ENCODE measurements at places on chromosomes 3 and 15.

- no peak for DNase-seq
Measured at GRCh38 chr3:126135406-126136076, 44.8 kb downstream of the ALDH1L1 start.

DNA sequence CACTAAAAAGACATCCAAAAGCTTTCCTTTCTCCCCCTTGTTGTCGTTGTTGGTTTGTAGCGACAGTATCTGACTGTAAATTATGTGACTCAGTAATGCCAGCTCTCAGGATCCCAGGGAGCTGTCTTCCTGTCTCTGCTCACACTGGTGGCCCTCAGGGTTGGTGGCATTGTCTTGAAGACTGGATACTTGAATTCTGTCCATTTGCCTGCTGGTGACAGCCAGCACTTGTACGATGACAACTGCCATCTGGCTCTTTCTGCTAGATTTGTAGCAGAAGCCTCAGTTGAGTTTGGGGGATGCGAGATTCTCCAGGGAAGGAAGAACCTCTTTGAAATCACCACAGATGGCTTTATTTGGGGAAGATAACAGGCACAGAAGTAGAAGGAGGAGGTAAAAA is 120.8 kb downstream of the ARPP21 start:
- no peak for DNase-seq

DNA sequence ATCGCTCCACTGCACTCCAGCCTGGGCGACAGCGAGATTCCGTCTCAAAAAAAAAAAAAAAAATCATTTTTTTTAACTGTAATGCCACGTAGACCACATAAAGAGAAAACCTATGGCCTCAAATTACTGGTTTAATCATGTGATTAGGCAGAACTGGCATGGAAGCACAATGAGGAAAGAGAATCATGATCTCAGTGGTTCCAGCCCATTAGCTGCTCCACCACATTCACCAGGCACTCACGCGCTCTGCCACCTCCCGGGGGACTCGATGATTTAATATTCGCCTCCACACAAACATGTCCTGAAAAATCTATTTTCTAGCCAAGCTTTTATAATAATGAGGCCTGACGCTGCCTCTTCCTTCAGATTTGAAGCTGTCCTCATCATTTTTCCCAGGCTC is 204.7 kb downstream of the TBL1XR1 start:
- no peak for DNase-seq

DNA sequence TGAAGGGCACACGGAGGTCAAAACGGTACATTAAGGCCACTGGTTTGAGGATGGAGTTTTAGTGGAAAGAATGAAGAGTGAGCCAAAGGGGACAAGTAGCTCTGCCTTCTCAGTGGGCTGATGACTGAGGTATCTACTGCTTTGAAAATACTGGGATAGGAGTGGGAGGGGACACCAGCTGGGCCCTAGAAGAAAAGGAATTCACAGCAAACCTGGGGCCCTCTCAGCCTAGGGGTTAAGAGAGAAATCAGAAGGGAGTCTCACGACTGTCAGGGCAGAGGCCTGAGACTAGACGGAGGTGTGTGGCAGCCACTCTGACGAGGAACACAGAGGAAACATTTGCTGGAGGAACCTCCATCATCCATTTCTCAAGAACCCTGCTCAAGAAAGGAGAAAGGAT is 75.1 kb downstream of the TNIK start:
- no peak for DNase-seq

DNA sequence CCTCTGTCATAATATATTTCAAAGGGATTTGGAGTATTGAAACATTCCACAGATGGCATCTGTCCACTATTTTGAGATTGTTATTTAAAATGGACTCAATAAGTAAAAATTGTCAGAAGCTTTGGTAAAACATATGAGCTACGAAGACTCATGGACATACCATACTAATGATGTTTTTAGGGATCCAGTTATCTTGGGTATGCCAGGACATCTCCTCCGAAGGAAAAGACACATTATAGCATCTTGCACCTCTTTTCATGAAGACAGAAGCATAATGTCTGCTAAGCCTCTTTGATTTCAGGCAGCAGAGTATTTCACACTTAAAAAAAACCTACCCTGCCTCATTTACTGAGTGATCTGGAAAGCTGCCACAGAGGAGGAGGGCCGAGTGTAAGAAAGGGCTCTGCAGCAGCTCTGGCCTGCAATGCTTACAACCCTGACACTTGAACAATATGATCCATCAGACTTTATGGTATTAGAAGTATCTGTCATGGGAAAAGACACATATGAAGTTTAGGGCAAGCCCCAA is 284.8 kb downstream of the TUSC7 start:
- no peak for DNase-seq

- no peak for DNase-seq
Measured at GRCh38 chr3:67075295-67075694, 77.2 kb downstream of the KBTBD8 start.

GRCh38 chr15:100759106-100759505 is 120.5 kb upstream of the ALDH1A3 start:
- no peak for DNase-seq

GRCh38 chr15:82878325-82878724 is 68.9 kb downstream of the WHAMM start:
- DNase-seq = no peak
